ENCODE measurements at places on chromosomes 7 and 10.
A peak's percentile ranks its signal among the peaks of the same experiment; 100 is the strongest.

DNA sequence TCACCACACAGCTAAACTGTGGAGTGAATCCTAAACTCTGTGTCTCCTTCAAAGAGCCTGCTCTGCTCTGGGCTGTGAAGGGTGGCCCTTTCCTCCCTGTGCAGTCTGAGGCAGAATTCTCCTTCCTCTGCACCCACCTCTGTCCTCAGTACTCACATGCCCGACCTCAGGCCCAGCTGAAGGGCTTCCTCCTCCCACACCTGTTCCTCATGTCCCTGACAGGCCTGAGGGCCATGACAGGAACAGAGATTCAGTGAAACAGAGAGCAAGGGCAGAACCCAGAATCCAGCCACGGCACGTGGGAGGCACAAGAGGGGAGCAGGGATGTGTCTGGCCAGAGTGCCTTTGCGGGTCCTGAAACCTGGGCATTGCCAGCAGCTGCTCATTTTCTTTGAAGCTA is 13.9 kb downstream of the CREB3L2 start:
- no peak for DNase-seq

DNA sequence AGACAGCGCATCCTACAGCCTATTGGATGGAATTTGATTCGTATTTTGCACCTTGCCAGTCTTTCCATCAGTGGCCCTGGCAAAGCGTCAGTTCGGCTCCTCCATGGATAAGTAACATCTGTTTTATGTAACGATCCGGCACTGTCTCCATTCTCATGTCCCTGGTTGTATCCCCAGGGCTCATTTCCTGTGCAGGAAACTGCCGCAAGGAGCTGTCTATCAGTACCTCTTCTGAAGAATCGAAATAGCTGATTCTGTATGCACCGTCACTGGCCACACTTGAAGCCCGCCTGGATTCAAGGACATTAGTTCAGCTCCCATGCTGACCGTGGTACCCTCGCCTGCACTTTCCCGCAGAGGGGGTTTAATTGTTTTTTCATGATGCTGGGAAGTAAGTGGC is 53.1 kb upstream of the NPS start:
- no peak for DNase-seq

- no peak for DNase-seq
These were observed 361.5 kb upstream of the LRRTM3 start for GRCh38 chr10:66564287-66564686.

GRCh38 chr10:59176241-59177030 is at the start of gene PHYHIPL:
PHYHIPL (plus strand) TSS chr10:59176643; CDS start chr10:59176854, 211 bp downstream.
- no peak for DNase-seq

DNA sequence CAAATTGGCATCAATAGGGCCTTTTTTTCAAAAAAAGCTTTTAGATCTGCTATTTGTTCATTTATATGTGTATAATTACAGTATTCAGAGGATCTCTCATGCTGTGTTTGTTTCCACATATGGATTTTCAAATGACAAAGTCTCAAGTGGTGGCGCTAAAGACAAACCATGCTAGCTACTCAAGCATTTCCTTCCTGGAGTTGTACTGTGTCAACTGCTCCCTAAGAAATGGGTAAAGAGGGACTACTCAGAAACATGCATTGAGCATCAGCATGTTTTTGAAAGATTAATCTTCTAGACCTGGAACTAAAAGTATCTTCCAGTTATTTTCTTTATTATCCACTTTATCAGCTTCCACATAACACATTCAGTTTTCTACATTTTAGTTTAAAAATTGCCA is 12.7 kb downstream of the CNTNAP2 start:
- DNase-seq, result no peak

DNA sequence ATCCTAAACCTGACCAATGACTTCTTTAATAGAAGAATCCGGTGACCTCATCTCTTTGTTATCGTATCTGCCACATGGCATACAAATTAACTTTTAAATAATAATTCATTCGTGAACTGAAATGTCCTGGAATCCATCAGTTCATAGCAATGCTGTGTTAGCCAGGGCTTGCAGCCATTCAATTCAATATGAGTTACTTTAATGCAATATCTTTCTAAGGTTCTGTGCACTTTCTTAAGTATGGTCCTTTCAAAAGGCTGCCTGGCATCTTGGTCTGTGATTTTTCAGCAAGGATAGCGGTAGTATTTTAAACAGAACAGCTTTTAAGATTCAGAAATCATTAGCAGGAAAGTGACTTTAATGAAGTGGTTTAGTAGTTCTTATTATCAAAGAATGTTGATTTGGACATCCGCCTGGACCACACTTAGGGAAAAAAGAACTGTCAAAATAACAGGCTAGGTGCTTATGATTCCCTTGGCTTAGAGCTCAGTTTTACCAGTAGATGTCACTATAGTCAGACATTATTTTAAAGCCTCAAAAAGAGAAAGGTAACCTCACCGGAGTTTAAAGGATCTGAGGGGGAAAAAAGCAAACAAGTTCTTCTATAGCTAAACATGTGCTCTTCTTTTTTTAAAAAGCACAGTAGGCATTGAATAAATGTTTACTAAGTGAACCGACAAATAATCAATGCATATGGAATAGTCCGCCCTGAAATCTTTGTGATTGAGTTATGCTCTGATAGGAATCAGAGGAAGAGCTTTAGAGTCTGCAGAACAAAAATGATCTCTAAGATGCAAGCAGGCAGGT is 22.7 kb downstream of the SLC35G1 start:
- peak; percentile 31 for DNase-seq

GRCh38 chr10:31207636-31208035 is 111.4 kb upstream of the ZEB1 start:
- DNase-seq, result peak; percentile 25

GRCh38 chr7:77450054-77450453 is 33.9 kb upstream of the GSAP start:
- DNase-seq, result peak; percentile 39

- peak; percentile 37 for DNase-seq
These were observed 207.3 kb upstream of the POT1 start for GRCh38 chr7:125136755-125137532.

DNA sequence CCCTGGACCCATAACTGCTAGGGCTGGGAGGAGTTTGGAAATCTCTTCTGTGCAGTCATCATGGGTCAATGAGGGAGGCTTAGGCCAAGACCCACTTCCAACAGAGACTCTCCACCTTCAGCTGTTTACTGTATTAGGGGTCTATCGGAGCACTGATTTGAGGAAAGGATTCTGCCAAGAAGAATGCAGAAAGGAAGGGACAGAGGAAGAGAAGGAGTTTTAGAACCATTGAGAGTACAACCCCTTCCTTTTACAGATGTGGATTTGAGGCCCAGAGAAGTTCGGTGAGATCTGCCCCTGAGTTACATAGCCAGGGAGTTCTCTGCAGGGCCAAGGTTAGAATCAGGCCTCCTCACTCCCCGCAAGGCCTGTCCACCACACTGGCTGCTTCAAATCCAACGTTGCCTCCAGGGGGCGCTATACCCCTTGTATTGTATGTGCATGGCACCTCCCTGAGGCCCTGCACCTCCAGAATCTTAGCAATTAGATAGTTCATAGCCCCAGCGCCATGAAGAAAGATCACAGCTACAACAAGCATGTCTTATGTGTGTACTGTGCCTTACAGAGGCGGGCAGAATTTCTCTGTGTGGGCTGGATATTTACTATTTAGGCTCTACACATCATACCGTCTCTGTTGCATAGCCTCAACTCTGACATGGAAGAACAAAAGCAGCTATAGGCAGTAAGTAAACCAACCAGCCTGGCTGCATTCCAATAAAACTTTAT is 246.8 kb downstream of the SKIDA1 start:
- peak; percentile 80 for DNase-seq

- no peak for DNase-seq
These were observed 1023.2 kb downstream of the LRMDA start for GRCh38 chr10:76454506-76455140.

- no peak for DNase-seq
These were observed 45.5 kb downstream of the DPYSL4 start for GRCh38 chr10:132232023-132232951.

DNA sequence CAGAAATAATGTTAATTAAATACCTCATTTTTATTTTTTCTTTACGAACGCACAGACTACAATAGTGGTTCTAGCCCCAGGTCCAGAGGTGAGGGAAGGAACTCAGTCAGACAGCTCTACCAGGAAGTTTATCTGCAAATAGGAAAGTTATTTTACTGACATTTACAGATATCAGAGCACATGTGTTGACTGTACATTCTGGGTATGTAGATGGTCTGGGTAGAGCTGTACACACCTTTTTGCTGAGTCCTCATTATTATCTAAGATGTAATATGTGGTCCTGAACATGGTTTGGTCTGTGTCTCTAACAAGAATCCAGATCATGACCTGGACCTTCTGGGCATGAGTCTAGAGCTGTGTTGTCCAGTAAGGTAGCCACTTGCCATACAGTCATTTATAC is 74.6 kb upstream of the KIF5B start:
- no peak for DNase-seq

GRCh38 chr7:4058158-4058557 is 623.9 kb upstream of the FOXK1 start:
- peak; percentile 18 for DNase-seq

GRCh38 chr7:50978633-50979215 is 196.0 kb upstream of the GRB10 start:
- peak; percentile 39 for DNase-seq

GRCh38 chr7:82397879-82398524 is 45.6 kb downstream of the CACNA2D1 start:
- peak; percentile 10 for DNase-seq

GRCh38 chr10:4151466-4151865 is 366.5 kb upstream of the KLF6 start:
- no peak for DNase-seq

GRCh38 chr7:140201393-140201792 is 24.6 kb upstream of the KDM7A start:
- no peak for DNase-seq

DNA sequence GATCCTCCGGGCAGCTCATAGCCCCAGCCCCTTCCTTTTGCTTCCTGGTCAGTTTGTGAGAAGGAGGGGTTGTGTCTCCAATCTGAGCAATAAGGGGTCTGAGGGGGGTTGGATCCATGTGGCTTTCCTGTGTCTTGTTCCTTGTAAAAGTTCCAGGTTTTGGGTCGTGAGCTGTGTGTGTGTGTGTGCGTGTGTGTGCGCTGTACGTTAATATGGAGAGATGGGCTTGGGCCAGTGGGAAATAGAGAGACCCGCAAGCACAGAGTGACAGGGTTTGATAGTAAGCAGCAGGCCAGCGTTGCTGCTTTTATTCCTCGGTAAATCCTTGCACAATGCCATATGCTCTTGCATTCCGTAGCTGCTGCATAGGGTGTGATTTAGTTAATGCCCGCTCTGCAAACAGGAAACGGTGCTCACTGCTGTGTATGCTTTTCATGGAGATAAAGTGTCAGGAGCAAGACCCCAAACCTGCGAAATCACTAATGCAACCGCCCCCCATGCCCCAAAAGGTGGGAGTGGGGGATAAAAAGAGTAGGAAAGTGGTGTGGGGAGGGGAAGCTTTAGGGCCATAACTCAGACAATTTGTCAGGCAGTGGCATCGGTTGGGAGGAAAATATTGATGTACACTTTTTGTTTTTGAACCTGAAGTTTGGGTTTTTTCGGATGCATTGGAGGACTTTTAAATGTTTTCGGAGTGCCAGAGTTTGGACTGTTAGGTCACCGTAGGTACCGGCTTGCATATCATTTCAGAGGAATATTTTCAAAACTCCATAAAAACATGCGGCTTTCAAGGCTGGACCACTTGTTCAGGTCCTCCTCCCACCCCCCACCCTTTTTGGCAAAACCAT is 108.7 kb downstream of the TCF7L2 start:
- DNase-seq, result peak; percentile 64

GRCh38 chr10:24133835-24134234 is 75.1 kb upstream of the KIAA1217 start:
- no peak for DNase-seq

GRCh38 chr7:124032369-124033094 is at the start of gene TMEM229A:
TMEM229A (minus strand) TSS chr7:124033067; CDS start chr7:124033003, 64 bp downstream.
- DNase-seq, result peak; percentile 26

- no peak for DNase-seq
These were observed 14.8 kb downstream of the GRIFIN start for GRCh38 chr7:2461268-2462026.

GRCh38 chr10:100006243-100006886 is 3.4 kb downstream of the DNMBP start:
- DNase-seq, result peak; percentile 97

DNA sequence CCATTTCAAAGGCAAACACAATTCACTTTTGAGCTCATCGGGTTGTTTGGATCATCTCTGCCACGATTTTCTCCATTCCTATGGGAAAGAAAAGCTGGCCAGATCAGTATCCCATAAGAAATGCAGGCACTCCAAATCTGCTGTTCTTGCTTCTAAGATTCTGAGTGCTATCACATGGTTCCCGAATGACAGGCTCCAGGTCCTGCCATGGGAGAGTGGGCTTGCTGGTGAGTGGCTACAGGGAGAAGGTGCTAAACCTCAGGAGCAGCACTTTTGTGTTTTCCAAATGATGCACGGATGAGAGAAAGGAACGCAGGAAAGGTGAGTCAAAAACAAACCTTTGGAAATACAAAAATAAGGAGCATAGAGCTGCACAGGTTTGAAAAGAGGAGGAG is 32.1 kb downstream of the MTURN start:
- DNase-seq, result no peak

DNA sequence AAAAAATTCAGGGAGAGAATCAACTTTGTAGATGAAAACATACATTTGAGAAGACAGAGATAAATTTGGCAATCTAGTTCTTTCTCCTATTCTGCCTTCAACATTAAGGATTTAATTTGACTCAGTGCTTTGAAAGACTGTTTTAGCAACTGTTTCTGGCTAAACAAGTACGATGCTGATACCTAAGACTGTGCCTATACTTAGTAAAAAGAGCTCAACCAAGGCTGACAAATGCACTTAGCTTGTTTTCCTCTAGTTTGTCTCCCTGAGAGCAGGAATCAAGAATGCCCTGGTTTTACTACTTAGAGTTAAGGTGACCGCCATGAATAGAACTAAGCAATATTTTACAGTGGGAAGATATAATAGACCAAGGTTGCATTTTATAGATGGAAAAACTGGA is 49.5 kb downstream of the NRP1 start:
- DNase-seq, result no peak

DNA sequence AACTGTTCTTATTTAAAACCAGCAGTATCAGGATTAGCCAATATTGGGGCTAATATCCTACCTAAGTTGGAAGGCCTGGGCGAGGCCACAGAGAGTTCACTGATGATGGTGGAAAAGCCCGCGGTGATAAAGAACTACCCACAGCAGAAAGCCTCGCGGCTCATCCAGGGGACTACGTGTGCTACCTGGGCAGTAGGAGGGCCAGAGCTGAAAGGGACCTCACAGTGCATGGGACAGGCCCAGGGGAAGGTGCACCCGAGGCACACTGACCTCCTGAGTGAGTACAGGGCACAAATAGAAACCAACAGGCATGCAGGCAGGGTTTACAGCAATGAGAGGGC is 1.4 kb downstream of the WDR86 start:
- DNase-seq, result no peak

DNA sequence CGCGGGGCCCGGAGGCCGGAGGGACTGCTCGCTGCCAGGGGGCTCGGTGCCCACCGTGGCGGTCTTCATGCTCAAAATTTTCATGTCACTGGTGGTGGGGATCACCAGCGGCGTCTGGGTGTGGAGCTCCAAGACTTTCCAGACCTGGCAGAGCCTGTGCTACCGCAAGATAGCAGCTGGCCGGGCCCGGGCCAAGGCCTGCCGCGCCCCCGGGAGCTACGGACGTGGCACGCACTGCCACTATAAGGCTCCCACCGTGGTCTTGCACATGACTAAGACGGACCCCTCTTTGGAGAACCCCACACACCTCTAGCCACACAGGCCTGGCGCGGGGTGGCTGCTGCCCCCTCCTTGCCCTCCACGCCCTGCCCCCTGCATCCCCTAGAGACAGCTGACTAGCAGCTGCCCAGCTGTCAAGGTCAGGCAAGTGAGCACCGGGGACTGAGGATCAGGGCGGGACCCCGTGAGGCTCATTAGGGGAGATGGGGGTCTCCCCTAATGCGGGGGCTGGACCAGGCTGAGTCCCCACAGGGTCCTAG is 2.0 kb downstream of the FZD9 start:
- DNase-seq, result no peak

GRCh38 chr7:10824154-10824553 is 149.5 kb upstream of the PHF14 start:
- DNase-seq, result no peak
